GDM1 (cell line): ENCODE measurements at places on chromosomes 6 and 20.
A peak's percentile ranks its signal among the peaks of the same experiment; 100 is the strongest.

GRCh38 chr20:32681175-32682084 lies 7.7 kb upstream of the C20orf203 start:
- DNase-seq = peak; percentile 99

DNA sequence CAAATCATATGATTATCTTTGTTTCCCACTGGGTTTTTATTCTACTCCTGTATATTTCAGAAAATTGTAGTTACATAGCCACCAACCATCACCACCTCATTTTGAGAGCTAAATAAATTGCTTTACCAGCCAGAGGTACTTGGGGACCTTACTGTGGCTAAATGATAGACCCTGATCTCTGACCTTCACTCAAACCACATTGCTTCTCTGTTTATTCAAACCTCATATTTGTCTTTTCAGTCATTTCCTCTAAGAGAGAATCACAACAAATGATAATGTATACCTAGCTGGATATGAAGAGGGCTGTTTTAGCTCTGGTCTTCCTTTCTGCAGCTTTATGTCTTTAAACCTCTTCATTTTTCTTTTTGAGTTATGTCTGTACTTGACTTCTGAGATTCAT lies 142.8 kb downstream of the ADGB start:
- no peak for DNase-seq

DNA sequence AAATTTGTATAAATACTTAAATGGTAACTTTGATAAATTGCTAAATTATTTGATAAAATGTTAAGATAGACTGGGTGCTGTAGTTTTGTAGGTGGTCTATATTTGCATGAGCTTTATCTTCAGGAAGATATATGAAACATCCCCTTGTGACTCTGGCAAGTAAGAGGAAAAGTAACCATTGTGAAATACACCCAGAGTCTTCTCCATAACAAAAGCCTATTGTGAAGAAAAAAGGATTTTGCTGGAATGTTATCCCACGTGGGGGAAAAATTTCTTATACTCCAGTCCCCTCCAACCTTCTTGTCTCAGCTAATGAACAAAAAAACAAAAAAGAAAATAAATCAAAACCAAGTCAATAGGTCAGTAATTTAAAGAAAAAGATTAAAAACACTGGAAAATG lies 600.7 kb downstream of the HDGFL1 start:
- no peak for DNase-seq

DNA sequence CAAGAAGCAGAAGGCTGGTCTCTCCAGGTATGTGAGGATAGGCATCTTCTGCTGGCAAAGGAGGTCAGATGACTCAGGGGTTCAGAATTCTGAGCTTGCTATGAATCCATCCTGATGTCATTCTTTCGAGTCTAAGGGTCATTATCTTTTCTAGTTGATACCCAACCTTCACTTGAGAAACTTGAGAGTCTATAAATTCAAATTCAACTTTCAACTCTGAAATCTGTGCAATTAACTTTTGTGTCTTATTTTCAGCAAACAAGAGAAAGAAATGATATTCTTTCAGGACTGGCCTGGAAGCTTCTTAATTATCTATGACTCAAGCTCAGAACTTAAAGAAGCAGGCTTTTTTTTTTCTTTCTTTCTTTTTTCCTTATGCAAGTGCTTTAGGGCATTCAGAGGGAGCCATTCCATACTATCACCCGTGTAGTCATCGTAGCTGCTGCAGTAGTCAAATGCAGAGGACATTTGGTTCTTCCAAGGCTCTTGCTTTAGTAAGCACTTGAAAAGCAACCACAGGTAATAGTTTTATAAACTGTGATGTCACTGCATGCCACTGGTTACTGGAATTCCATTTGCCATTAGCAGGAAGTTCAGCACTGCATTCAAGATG lies 93.0 kb downstream of the ADTRP start:
- DNase-seq = no peak

DNA sequence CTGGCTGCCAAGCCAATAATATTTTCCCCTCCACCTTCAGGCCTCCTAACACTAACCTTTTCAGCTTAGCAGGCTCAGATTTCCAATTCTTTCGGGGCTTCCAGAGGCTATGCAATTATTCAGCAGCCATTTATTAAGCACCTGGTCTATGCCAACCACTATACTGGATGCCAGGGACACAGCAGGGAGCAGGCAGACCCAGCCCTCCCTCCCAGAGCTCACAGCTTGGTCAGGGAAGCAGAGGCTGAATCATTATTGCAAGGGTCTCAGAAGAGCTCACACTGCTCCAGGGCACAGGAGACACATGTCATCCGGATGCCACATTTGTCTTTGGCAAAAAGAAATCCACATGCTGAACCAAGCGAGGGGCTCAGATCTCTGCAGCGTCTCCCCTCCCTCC lies 1.3 kb downstream of the BPIFB1 start:
- no peak for DNase-seq

DNA sequence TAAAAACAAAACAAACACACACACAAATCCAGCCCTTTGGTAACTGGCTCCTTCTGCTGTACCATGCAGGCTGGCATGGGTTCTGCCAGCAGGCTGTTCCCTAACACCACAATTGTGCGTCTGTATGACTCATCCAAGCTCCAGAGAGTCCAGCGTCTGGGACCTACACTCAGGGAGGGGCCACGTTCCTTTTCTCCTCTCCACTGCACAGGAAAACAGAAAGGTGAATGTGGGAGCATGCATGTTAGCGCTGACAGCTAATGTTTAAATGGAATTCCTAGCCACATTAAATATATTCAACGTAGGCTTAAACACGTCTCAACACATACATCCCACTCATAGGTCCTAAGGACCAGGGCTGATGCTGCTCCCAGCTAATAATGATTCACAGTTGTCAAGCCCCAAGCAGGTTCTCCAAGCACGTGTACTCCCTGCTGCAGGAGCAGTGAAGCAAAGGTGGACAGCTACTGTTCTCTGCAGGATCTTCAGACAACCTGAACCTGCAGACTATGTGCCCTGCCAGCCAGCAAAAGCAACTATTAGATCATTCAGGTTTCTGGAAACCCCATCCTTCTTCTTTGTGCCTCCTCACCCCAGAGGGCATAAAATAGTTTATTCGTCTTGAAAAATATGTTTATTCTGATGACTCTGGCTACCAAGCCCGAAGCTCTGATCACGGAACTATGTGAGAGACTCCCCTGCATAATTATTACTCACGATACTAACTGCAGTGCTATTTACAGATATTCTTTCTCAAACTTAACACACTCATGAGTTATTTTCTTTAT lies 20.9 kb downstream of the MAP1LC3A start:
- DNase-seq = no peak

GRCh38 chr6:37324131-37325033 lies 29.4 kb upstream of the RNF8 start:
- DNase-seq = no peak

DNA sequence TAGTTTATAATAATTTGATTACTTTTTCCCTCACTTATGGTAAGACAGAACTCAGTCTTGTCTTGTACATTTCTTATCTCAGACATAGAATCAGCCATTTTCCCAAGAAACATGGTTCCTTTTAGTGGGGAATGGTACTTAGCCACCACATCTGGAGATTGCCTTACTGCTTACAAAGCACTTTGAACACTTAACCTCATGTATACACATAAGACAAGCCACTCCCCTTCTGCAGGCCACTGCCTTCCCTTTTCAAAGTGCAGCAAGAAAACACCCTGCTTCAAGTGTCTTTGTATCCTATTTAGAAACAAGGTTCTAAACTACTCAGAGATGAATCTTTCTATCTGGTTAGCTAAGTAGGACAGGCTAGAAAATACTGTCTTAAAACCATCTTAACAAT lies 159.2 kb downstream of the UBE3D start:
- no peak for DNase-seq

GRCh38 chr6:109383438-109383940 lies 1.2 kb upstream of the CD164 start:
- DNase-seq = no peak

DNA sequence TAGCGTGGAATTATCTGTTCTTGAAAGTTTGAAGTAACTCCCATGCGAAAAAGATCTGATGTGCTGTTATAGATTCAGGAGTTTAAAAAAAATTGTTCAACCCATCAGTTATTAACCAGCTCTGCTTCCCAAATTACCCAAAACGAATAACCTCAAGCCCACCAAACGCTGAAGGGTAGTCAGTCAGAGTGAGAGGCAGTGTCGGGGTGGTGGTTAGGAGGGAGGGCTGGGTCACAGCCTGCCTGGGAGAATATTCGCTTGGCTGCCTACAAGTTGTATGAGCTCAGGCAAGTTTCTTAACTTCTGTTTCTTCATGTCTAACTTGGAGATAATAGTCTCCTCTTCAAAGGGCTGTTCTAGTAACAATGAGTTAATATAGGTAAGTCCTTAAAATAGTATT lies 114.6 kb downstream of the JPH2 start:
- DNase-seq = no peak

DNA sequence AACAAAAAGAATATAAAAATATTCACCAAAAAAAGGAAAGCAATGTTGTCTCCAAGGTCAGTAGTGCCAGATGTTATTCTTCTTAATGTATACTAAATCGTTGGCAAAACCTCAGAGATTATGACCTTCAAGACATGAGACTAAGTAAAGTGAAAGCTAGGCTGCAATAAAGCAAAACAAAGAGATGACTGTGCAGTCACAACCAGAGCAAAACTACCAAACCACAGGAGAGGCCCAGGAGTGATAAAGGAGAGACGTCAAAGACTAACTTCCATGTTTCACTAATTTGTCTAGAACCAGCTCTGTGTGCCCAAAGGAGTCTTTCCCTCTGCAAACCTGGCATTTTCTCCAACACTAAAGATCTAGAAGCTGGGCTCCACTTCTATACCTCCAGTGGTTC lies 155.9 kb upstream of the POU3F2 start:
- DNase-seq = no peak

- DNase-seq = no peak
Measured at GRCh38 chr6:70412252-70413113, 825 bp upstream of the FAM135A start.

DNA sequence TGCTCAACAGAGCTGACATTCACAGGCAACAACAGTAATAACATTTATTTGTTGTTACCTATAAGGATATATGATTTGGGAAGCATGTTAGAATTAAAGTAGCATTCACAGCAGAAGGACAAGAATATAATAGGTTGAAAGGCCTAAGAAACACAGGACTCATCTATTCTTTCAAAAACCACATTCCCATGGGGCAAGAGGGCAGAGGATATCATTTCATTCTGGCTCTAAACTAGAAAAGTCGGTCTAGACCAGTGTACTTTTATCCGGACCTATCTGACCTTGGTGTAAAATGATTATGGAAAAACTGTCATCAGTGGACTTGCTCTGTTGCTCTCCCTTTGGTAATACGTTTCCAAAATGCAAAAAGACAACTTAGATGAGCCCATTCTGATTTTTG lies 914.7 kb upstream of the CITED2 start:
- no peak for DNase-seq

- no peak for DNase-seq
Measured at GRCh38 chr20:3258429-3258828, 19.4 kb upstream of the SLC4A11 start.

DNA sequence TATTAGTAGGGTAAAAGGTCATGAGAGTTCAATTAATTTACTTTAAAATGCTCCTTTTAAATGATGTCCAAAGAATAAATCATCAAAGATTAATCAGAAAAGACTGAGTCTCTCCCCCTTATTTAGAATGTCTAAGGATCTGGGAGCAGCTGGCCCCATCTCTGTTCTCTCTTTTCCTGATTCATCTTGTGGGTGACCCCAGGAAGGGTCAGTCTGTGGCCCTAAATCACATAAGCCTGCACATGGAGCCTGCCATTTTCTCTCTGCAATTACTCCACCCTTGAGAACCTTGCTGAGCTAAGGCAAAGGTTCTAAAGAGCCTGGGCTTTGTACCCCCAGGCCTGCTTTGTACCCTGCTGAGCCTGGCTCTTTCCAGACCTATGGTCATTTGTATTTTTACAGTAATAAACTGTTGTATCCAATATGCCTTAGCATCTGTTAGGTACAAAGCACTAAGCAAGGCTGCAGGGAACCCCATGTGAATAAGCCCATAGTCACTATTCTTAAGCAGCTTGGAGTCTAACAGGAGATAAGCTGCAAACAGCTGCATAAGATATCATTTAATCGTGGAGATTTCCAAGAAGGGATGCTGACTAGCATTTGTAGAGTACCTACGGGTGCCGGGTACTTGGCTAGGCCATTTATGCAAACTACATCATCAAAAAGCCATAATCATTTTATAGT lies 431.0 kb upstream of the MARCKS start:
- DNase-seq = no peak

GRCh38 chr20:5160882-5161281 lies 34.1 kb downstream of the CDS2 start:
- no peak for DNase-seq

DNA sequence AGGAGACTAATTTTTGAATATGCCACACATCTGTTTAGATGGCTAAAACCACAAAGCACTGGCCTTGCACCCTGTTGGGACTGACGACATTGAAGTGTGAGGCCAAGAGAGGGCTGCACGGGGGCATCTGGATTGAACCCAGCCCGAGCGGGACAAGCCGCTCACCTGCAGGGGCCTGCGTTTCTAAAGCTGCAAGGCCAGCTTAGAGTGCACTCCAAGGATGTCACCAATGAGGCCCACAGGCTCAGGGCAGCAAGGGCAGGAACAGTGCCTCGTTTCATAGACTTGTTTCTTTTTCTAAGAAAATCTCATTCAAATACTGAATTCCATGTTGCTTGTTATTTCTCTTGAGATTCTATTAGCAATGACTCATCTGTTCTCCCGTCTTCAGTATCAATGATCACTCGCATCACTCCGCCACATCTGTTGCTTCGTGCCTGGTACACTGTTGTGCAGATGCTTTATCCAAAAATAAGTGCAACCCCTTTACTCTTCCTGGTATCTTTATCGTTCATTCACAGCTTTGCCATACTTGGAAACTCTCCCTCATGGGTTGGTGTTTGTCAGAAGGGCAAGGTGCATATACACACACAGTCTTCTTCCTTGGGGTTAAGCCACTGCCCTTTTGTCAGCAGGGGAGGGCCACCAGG lies 120.1 kb downstream of the IRF4 start:
- DNase-seq = no peak
